ENCODE measurements at places on chromosomes 13 and 19.

GRCh38 chr13:113356596-113356995, 7.3 kb downstream of the GRTP1 start:
- no peak for DNase-seq

DNA sequence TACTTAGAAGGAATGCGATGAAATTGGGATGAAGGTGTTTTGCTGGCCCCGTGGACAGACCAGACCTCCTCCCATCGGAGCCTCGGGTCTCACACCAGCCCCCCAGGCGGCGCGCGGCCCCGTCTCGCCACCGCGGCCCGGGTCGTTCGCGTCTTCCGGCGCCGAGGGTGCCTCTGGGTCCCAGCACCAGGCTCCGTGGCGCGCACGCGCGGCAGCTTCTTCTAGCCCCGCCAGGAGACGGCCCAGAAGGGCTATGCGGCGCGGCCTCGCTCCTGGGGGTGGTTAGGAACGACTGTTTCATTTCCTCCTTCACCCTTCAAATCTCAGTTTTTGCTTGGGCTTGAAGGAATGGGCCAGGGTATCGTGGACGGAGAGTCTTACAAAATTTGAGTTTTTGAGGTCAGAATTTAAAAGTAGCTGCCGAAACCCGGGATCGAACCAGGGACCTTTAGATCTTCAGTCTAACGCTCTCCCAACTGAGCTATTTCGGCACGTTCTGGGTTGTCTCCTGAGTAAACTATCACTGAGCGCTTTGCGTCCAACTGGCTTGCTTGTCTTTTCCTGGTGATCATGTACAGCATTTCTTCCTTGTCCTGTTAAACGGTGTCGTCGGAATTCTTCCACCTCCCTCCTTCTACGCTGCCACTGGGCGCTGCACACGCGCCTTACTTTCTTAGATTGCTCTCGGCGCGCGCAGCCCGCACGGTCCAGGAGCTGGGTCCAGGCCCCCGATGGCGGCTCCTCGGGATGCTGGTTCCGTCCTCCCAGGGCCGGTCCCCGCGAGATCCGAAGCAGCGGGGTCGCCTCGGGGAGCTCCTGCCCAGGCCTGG, 46.5 kb downstream of the TGDS start:
- DNase-seq = peak; percentile 88

DNA sequence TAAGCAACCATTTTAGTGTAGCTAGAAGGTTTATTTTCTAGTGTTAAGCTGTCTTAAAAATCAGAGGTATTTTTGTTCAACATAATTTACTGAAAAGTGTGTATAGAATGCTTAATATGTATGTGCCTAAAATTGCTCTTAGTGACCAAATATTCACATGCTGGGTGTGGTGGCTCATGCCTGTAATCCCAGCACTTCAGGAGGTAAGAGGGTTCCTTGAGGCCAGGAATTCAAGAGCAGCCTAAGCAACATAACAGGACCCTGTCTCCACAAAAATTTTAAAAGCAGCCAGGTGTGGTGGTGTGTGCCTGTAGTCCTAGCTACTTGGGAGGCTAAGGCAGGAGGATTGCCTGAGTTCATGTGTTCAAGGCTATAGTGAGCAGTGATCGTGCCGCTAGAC, 120.9 kb upstream of the FRY start:
- DNase-seq = no peak

GRCh38 chr13:58097831-58098230, 466.3 kb downstream of the PCDH17 start:
- DNase-seq = no peak

- no peak for DNase-seq
Measured at GRCh38 chr13:47478985-47479384, 522.1 kb downstream of the SUCLA2 start.

DNA sequence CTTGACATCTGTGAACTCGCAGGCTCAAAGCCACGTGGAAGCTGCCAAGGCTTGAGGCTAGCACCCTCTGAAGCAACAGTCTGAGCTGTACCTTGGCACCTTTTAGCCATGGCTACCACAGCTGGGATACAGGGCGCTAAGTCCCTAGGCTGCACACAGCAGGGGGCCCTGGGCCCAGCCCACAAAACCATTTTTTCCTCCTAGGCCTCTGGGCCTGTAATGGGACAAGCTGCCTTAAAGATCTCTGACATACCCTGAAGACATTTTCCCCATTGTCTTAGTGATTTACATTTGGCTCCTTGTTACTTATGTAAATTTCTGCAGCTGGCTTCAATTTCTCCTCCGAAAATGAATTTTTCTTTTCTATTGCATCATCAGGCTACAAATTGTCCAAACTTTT, 455.9 kb downstream of the TDRD3 start:
- no peak for DNase-seq

DNA sequence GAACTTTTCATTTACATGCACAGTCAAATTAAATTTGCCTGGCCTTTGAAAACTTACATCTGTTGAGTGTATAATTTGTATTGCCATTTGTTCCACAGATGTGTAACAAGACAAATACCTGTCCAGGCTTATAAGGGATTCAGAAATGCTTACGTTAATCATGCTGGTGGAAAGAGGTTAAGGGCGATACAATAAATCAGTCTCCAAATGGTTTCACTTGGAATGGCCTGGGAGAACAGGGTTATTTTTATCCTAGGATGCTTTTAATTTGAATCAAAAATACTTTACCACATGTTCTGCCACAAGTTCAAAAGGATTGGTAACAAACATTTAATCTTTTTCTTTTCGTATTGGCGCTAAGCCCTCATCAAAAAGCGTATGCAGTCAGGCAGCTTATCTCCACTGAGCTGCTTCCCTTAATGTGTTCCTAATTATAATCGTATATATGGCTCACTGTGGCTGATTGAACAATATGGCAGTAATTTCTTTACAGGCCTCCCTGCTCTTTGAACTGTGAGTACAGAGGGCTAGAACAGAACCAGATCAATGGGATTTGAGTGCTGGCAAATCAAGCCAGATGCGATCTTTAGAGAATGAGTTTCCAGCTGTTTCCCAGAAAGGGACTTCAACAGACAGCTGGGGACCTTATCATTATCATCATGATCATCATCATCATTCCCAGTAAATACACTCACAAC, 425.7 kb downstream of the SPRY2 start:
- DNase-seq = no peak

DNA sequence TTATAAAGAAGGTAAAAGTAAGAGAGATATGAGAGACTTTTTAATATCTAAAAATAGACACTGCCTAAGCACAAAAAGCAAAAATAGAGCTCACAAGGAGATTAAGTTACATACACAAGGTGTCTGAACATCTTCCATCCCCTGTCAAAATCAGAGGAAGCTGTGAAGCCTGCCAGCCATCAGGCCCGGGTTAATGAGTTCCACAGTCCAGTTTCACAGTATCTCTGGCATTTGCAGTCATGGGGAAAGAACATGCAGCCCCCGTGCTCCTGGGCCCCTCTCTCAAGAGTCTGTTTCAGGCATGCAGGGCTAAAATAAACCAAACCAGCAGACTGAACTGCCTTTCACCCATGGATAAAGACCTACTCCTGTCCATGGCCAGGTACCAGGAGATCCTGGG, 79.2 kb downstream of the TBC1D4 start:
- DNase-seq = no peak

DNA sequence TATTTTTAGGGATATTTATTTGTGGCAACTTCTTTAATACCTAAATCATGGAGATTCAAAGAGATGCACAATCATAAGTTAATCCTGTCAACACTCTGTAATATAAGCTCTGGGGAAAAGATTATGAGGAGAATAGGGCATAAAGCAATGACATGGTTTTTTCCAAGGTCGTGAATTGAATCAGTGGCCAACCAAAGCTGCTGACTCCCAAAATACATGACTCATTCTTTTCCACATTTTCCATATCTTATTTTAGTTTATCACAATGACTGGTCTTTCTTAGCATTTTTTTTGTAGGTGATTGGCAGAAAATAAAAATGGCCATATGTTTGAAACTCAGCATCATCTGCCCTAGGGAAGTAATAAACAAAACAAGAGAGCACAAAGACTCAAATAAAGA, 28.5 kb upstream of the RBM26 start:
- no peak for DNase-seq

Measured in stimulated activated CD4-positive, alpha-beta T cell treated with anti-CD3 and anti-CD28 coated beads, Interleukin-1b, Interleukin-23, amount 100 ng/mL, for 1 hour (primary cell).